SHP77 (cell line): ENCODE measurements at places on chromosomes 12 and 14.

DNA sequence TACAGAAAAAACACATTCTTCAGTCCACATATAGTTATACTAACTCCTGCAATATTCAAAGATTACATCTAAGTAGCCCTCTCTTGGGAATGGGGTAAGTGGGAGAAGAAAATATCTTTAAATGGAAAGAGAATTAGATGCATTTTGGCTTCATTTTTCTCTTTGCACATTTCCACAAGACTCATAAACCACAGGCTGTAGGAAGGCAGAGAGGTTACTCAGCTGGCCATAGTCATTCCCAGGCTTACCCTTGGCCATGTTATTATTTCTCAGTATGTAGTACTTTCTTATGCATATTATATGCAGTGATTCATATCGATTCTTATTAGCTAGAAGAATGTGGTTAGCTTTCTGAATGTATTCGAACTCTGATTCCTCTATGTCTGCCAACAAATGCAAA, 92.2 kb downstream of the PTPRR start:
- no peak for DNase-seq

DNA sequence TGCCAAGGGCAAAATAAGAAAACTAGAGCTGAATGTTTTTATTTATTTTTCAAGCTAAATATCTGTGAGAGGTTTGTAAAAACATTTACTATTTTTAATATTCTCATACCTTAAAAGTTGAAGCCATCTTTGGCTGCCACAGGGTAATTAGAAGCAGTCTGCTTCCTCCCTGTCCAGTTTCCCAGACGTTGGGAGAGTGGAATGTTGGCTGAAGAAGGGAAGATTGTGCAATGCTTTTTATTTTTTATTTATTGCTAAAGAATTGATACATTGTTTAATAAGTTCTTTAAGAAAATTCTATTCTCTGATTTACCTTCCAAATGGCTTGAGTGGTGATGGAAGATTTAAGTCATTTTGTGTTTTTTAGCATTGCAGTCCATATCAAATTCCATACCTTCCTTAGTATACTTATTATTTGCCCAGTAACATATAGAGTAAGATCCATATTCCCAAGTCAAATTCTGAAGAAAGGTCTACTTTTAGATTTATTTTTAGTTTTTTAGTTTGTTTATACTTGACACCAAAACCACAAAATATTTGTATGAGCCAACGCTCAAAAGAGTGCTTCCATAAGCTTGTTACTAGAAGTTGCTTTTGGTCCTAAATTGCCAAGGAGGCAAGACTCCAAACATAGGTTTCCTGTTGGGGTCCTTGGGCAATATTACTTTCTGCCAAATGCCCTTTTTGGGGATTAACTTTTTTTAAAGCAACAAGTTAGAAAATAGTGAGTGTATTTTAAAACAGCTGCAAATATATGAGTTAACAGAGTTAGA, 124.0 kb upstream of the CPM start:
- no peak for DNase-seq

GRCh38 chr14:89848165-89848564, 106.4 kb downstream of the EFCAB11 start:
- DNase-seq = no peak

DNA sequence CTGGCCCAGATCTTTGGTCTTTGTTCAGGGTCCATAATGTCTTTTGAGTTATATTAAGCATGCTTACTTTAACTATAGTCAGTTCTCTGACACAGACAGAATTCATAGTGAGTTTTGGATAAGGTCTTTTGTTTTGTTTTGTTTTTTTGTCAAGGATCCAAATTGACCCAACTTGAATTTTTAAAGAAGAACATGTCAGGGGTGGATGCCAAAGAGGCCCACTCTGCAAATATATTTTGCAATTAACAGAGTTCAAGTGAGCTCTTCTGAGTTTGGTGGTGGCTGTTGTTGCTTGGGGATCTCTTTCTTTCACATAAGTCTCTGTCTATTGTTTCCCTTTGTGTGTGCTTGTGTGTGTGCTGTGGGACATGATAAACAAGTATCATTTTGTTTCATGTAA, 34.4 kb upstream of the PMCH start:
- DNase-seq = no peak

DNA sequence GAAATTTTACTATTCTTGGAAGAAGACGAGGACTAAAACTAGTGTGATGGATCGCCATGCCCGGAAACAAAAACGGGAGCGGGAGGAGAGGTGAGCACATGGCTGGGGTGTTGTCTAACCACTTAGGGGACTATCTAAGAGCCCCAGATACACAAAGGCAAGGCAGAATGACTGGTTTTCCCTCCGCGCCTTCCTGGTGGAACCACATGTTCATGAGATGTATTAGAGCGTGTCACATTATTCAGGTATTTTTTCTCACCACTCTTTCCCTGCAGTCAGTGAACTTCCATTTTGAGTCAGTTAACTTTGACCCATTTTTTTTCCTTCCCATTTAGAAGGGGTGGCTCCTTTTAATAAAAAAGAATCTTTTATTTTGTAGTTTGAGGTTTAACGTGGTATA, 68.8 kb upstream of the TRAF3 start:
- no peak for DNase-seq

- no peak for DNase-seq
Measured at GRCh38 chr14:49942090-49942489, 49.2 kb downstream of the ARF6 start.

- no peak for DNase-seq
Measured at GRCh38 chr14:74202113-74202512, 37.1 kb upstream of the VSX2 start.

GRCh38 chr12:3220382-3221321, 143.5 kb downstream of the TSPAN9 start:
- no peak for DNase-seq
